WTC11 (cell line): ENCODE measurements at places on chromosomes 3 and 15.

DNA sequence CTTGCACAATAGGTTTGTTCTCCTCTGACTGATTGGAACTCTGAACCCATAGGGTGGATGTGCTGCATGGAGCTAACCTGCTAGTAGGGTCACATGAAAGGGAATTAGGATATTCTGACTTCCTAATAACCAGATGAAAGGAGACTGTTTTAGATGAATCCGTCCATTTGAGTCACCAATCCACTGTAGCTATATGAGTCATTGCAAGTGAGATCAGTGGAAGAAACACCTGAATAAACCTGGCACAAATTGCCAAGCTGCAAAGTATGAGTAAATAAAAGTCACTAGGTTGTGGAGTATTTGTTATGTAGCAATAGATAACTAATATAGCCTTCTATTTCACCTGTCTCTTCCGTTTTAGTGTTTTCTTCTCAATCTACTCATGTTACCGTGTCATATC is 584.4 kb downstream of the PDCD6IP start:
- no peak for DNase-seq

DNA sequence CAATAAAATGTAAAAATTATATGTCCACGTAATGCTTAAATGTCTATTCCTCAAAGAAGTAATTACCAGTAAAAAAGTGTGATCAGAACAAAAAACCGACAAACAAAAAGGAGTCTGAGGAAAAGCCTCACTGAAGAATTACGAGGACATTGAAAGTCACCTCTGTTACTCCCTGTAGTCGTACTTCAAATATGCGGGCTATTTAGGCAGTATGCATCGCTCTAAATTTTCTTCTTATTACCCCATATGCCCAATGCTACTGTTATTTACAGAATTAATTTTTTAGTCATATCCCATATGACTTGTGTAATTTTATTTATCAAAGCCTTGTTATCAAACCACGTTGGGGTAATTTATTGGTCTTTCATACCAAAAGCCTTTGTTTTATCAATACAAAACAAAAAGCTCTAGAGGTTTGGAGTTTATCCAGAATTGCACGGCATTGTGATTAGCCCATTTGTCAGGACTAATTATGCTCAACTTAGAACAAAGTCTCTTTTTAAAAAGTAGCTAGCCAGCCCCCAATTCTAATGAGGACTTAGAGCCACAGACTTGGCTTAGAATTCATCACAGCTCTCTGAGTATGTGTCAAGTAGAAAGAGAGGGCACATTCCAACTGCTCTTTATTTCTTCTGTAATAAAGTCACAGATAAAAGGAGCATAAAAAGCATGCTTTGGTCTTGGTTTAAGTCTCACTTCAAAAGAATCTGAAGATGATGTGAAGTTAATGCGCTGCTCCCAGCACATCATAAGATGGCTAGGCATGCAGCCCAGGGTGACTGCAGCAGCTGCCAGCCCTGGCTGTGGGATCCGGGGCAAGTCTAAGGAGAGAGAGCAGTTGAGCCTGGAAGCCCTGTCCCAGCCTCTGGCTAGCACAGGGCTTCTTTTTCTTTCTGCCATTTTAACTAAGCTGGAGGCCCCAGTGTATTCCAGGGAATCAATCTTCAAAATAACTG is 521.0 kb downstream of the GABRG3 start:
- no peak for DNase-seq

GRCh38 chr3:20073683-20074082 is 33.4 kb downstream of the KAT2B start:
- no peak for DNase-seq

DNA sequence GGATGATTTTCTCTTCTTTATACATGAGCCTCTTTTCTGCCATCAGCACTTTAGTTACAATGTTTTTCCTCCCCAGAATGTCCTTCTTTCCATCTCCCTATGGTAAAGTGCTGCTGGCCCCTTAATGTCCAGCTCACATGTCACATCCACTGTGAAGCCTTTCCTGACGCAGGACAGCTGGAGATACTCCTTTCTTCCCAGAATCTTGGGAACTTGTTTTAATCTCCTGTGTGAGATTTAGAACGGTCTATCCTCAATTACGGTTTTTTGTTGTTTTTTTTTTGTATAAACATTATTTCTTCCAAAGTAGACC is 147.7 kb upstream of the TSC22D2 start:
- DNase-seq, result no peak

DNA sequence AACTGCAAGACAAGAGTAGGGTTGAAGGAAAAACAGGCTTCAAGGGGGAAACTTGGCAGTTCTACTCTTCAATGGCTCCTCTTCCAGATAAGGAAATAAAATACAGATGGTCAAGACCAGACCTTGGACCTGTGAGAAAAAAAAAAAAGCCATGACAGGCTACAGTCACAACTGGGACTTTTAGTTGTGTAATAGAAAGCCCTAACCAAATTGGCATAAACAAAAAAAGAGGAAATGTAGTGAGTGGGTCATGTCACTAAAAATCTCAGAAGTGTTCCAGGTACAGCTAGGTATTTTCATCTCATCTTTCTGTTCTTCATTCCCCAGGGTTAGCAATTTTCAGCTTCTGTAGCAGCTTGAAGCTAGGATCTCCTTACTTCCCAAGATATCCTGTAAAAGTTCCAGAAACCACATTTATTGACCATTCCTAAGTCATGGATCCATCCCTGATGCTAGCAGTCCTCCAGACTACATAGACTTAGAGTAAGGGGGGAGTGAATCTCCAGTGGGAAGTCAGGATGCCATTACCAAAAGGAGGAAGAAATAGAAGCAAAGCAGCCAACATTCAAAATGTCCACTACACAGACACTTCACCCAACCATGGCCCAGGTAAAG is 61.0 kb upstream of the CSTA start:
- no peak for DNase-seq

DNA sequence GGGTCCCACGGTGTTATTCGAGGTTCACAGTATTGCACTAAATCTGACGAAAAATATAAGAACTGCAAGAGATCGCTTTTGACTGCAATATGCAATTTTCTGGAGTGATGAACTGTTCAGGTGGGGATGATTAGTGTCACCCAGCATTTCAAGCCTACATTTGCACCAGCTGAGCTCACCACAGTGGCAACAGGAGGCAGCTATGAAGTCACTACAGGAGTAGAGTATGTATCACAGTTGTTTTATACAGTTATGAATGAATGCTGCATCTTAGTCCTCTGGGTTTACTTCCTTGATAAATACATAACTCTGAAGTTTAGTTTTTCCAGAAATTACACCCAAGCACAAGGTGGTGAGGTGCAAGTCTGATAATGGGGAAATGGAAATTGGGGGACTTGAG is 69.6 kb downstream of the CHSY1 start:
- DNase-seq, result no peak

DNA sequence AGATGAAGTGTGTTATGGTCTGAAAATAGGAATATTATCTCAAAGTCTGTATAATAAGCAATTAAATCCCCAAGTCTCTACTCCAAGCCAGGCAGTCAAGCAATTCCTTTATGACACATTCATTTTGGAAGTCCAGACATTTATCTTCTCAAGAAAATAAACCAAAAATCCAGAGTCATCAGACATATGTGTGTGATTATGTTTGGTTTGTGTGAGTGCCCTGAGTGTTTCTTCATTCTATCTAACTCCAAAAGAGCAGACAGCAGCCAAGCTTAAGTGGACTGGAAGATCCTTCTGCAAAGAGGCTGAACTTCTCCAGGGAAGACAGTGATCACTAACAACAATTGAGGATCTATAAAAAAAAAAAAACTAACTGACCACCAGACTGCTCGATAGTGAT is 239.8 kb downstream of the STAG1 start:
- no peak for DNase-seq

GRCh38 chr3:50245251-50245745 is 9.3 kb downstream of the GNAI2 start:
- DNase-seq, result no peak

GRCh38 chr3:18061737-18062656 is 319.6 kb upstream of the TBC1D5 start:
- no peak for DNase-seq

DNA sequence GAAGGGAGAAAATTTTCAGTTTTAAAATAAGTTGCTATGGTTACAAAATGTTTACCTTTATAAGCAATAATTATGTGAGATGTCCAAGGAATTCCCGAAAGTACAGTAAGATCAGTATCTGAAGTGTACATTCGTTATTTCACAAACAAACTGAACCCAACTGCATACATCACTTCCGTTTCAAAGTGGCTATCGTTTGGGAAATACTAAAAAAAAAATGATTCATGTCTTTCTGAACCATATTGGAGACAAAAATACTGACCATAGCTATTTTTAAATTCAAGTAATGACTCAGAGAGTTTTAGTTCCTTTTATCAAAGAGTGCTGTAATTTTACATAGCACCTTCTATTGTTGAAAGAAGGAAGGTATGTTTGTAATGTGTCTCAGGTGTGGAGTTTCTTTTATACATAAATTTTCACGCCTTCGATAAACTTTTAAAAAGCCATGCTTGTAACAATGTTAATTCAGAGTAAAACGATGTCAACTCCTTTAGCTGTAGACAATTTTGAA is 8.0 kb upstream of the ANKRD28 start:
- no peak for DNase-seq

DNA sequence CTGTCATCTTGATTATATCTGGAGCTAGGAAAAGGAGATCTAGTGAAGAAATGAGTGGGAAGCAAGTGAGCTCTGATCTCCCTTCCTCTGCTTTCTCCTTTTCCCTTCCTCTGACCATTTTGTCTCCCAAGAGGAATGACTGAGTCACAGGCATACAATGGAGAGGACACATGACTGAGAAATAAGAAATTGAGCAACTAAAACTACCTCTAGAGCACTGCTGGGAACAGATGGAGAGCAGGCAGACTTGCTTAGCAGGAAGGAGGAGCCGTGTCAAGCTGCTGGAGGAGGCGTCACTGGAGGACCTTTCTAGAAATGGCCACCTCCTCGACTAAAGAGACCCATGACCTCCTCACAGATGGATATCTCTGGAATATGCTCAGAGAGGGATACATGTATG is 66.9 kb upstream of the MYO5C start:
- DNase-seq, result no peak
